Stimulated activated CD4-positive, alpha-beta T cell treated with anti-CD3 and anti-CD28 coated beads, Interleukin-4, amount 100 ng/mL, for 24 hours (primary cell): ENCODE measurements at places on chromosomes 11 and 22.

DNA sequence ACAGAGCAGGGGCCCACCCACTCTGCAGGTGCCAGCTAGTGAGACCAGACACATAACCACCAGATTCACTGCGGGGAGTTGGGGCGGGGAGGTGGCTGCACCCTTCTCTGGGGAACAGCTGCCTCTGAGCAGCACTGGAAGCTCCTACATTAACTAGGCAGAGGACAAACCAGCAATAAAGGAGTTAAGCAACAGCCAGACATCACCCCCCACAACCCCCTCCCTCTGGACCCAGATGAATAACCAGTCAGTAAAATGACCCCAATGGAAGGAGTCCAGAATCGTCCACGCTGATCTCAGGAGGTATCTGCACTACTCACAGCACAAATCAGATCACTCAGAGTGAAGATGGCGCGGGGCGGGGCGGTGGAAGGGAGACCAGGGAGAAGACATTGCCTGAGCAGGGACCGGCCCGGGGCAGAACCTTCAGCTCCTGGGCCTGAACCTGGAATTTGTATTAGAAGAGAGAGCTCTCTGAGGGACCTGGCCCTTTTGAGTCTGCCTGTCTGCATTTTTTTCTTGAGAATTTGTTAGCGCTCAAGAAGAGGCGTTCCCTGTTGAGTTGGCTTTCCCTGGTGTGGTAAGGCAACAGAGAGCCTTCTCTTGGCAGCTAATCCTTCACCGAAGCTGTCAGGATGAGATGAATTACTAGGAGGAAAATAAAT lies 125.5 kb upstream of the NCAM1 start:
- DNase-seq = no peak

GRCh38 chr11:75872887-75873416 lies 57.9 kb downstream of the UVRAG start:
- no peak for DNase-seq

DNA sequence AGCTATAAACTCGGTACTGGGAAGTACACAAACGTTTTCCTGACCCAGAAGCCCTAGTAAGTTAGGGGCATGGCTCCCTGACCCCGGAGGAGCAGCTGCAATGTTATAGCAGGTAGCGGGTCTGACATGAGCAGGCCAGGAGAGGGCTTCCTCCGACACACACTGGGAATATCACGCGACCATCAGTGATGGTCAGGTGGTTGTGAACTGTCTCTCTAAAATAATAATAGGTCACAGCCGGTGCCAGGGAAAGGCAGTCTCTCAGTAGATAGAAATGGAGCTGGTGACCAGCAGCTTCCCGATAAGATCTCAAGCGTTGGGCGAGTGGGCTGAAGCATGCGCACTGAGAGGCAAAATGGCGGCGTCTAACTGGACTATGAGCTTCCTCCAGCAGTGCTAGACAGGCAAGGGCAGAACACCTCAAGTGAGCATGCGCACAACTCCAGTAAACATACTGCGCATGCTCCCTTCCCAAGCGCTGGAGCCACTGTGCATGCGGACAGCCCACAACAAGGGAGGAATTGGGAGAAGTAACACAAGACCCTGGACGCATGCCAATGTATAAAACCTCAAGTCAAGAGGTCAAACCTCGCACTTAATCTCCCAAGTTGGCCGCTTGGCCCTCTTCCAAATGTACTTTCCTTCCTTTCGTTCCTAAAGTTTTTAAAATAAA lies 22.3 kb upstream of the TESMIN start:
- DNase-seq = no peak

GRCh38 chr11:131385763-131386390 lies 15.5 kb downstream of the NTM start:
- DNase-seq = no peak

DNA sequence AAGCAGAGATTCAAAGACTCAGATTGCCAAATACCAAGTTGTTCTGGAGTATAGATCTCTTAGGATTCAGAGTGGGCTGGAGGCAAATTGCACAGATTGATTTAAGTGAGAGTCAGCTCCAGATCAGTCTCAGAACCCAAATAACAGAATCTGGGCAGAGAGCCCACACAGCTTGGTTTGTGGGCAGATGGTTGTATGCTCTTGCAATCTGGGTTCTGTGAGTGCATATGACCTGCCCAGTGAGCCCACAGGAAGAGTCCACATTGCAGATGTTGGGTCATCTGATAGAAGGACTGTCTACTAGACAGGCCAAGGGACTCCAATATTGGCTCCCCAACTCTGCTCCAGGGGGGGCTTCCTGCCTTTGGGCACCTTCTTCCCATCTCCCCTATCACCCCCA lies 65.9 kb downstream of the ADAMTS15 start:
- DNase-seq = no peak

DNA sequence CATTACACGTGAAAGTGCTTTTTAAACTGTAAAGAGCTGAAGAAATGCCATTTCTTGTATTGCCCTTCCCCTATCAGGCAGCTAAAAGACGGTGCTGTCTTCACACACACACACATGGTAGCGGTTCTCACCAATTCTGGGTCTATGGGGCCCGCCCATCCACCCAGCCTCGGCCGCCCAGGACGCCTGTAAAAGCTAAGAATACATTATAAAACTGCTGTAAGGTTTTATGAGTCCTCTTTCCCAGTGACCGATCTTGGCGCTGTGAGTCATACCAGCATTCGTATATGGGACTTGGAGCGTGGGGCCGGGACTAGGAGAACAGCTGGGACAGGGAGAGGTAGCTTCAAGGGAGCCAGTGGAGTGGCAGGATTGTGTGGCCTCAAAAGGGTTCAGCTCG lies 149.7 kb upstream of the CADM1 start:
- DNase-seq = no peak
